Tibial nerve (tissue), 4 donors: ENCODE measurements at places on chromosomes 6 and 20. TPM values are rescaled to one million over a fixed set of nuclear protein-coding genes. Genes with fewer than 3 reads are reported as not detected.

- DNase-seq: peak; percentile 61
- H3K36me3 ChIP-seq: no peaks in the 10 kb centered on the region
- no peaks in the 10 kb centered on the region for H3K27me3 ChIP-seq
Measured at GRCh38 chr20:58131151-58131550, 97.3 kb downstream of the ANKRD60 start.

DNA sequence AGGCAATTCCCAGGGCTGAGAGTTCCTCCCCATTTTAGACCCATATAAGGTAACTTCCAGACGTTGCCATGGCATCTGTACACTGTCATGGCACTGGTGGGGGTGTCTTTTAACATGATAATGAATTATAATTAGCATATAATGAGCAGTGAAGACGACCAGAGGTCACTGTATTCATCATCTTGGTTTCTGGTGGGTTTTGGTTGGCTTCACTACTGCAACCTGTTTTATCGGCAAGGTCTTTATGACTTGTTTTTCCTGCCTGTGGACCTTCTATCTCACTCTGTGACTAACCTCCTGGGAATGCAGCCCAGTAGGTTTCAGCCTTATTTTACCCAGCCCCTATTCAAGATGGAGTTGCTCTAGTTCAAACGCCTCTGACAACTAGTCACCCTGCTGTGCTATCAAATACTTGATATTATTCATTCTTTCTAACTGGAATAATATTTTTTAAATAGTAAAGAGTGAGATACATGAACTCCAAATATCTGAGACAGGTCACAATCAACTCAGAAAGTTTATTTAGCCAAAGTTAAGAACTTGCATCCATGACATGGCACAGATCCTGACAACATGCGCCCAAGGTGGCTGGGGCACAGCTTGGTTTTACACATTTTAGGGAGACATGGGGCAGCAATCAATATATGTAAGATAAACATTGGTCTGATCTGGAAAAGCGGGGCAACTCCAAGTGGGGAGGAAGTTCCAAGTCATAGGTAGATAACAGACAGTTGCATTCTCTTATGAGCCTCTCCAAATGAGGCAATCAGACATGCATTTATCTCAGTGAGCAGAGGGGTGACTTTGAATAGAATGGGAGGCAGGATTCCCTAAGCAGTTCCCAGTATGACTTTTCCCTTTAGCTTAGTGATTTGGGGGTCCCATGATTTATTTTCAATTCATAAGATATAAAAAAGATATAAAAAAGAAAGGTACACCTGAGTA is 1.2 kb upstream of the UFL1 start:
- DNase-seq: no peak
- H3K27ac ChIP-seq: no peak overlapping the region
- H3K4me3 ChIP-seq: peak overlapping the region; percentile 83
- H3K4me1 ChIP-seq: no peaks in the 10 kb centered on the region

- H3K36me3 ChIP-seq: peaks cover 18% of the 10 kb centered on the region
- no peaks in the 10 kb centered on the region for H3K27me3 ChIP-seq
- H3K4me3 ChIP-seq: no peak overlapping the region
- no peaks in the 10 kb centered on the region for H3K4me1 ChIP-seq
Measured at GRCh38 chr6:37640786-37641395, 56.8 kb downstream of the MDGA1 start.

Gene MDFI
- total RNA-seq: 31.8 TPM

Gene TRDN
- total RNA-seq: not detected
